ENCODE measurements at places on chromosomes 4 and X. TPM values are rescaled to one million over a fixed set of nuclear protein-coding genes. Genes with fewer than 3 reads are reported as not detected.

The FGFBP1 gene
- total RNA-seq: not detected

The HTATSF1 gene
- 25.5 TPM for total RNA-seq

The XAGE1A gene
- not detected for total RNA-seq

The HGFAC gene
- total RNA-seq: not detected

The STPG2 gene
- total RNA-seq: 0.09 TPM

The MAOA gene
- total RNA-seq: 74.5 TPM

The SLC4A4 gene
- 0.66 TPM for total RNA-seq

The ZDHHC9 gene
- total RNA-seq: 21.1 TPM

The RLIM gene
- total RNA-seq: 44.9 TPM

The FAM184B gene
- not detected for total RNA-seq

The RELL1 gene
- total RNA-seq: 241 TPM

The DCX gene
- not detected for total RNA-seq

The DRD5 gene
- not detected for total RNA-seq

The BTK gene
- 0.09 TPM for total RNA-seq

The SPON2 gene
- 0.09 TPM for total RNA-seq

The AR gene
- total RNA-seq: 0.75 TPM

The NIPAL1 gene
- total RNA-seq: 1.4 TPM

The TLR10 gene
- not detected for total RNA-seq

The INTU gene
- 2.5 TPM for total RNA-seq

The VSIG1 gene
- 0.72 TPM for total RNA-seq

The MAGEA4 gene
- not detected for total RNA-seq

The AGA gene
- 21.4 TPM for total RNA-seq

The RADX gene
- total RNA-seq: 0.09 TPM

The HPGDS gene
- not detected for total RNA-seq

The RBMXL3 gene
- total RNA-seq: not detected

The RPA4 gene
- 1.3 TPM for total RNA-seq

The GNRHR gene
- total RNA-seq: not detected

The PITX2 gene
- total RNA-seq: not detected

The SHROOM3 gene
- total RNA-seq: 5.5 TPM

The EDA gene
- 2.4 TPM for total RNA-seq

The TEX11 gene
- not detected for total RNA-seq

The FGF2 gene
- total RNA-seq: 36.0 TPM

The TMEM144 gene
- total RNA-seq: 6.4 TPM

The RNF128 gene
- total RNA-seq: not detected

The HSFX2 gene
- total RNA-seq: 0.18 TPM

The PHKA2 gene
- 12.7 TPM for total RNA-seq

The CABS1 gene
- not detected for total RNA-seq

The TLR6 gene
- total RNA-seq: 1.1 TPM

The TIGD4 gene
- 0.27 TPM for total RNA-seq

The ZDHHC15 gene
- not detected for total RNA-seq

The CSN1S1 gene
- not detected for total RNA-seq

The SLC25A31 gene
- not detected for total RNA-seq

The MAML3 gene
- 9.2 TPM for total RNA-seq

The OPHN1 gene
- 8.9 TPM for total RNA-seq

The ZFP42 gene
- total RNA-seq: not detected

The CPZ gene
- total RNA-seq: not detected

The F11 gene
- not detected for total RNA-seq

The ARMCX4 gene
- 4.5 TPM for total RNA-seq

The MAGED2 gene
- 221 TPM for total RNA-seq

The CCDC160 gene
- total RNA-seq: not detected

Measured in endothelial cell of coronary artery (primary cell).